Pulmonary artery endothelial cell (primary cell): ENCODE measurements at places on chromosomes 7 and 10.

- DNase-seq, result no peak
Observed at GRCh38 chr7:149718730-149719049, 54.7 kb downstream of the ZNF467 start.

DNA sequence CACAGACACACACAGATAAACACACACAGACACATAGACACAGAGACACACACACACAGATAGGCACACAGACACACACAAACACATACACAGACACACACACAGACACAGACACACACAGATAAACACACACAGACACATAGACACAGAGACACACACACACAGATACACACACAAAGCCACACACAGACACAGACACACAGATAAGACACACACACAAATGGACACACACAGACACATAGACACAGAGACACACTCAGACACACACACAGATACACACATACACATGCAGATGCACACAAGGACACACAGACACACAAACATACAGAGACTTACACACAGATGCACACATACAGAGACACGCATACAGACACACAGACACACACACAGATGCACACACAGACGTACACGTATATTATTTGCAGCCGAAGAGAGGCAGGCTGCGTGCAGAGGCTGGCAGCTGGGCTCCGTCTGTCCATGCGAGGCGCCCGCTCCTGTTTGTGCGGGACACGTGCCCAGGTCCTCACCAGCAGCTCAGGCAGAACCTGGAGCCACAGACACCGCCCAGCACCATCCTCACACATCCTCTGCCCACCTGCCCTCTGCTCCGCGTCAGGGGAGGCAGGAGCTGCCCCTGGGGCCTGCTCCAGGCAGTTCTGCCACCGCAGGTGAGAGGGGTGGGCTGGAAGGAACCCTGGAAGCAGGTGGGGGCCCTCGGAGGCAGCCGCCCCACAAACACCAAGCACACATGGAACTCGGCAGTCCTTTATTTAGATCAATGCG lies 1.2 kb downstream of the CALML5 start:
- DNase-seq, result no peak

DNA sequence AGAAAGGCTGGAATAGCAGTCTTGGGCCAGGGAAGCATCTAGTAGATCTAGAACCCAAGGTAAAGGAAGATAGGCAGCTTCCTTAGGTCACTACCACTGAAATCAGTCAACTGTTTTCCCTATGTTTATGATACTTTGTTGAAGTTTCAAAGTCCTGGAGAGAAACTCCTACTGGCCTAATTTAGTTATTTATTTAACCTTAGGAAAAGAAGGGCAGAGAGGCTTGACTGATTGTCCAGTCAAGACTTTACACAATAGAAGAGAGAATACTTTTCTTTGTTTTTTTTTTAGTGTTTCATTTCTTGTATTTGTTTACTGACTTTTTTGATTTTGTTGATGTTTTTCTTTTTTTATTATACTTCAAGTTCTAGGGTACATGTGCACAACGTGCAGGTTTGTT lies 138.9 kb upstream of the PHYHIPL start:
- no peak for DNase-seq

DNA sequence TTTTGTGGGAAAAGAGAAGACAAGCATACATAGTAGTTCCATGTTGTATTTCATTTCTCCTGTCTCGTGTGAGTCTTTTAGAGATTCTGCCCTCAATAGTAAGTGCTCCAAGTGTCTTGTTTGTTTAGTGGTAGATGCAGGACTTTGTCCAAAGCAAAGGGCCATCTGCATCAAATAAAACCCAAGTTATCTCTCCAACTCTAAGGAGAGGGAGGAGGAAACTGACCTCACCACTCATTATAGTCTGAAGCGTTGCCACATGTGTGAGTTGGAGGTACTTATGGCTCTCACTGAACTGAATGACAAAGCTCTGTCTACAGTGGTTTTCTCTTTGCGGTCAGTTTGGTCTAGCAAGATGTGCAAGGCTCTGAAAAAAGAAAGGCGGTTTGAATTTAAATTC lies 272.6 kb downstream of the DOCK4 start:
- no peak for DNase-seq

- DNase-seq, result no peak
Observed at GRCh38 chr10:120085096-120085796, 192.7 kb downstream of the SEC23IP start.

- no peak for DNase-seq
Observed at GRCh38 chr7:141362580-141363435, 188.4 kb upstream of the AGK start.

DNA sequence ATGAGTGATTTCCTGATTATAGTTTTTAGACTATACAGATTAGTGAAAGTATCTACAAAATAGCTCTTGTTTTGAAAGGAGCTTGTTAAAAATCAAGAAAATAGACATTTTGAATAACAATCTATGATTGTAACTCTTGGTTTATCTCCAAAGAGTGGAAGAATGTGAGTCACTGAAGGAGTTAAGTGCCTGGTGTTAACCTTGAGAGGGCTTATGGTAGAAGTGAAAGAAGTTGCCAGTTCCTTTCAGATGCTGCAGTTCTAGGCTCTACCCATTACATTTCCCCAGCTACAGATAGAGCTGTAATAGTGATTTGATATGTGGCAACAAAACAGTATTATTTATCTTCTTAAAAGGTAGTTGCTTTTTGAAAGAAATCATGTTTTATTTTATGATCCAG lies 12.7 kb downstream of the NRBF2 start:
- no peak for DNase-seq

GRCh38 chr10:84291384-84291783 lies 37.0 kb upstream of the CCSER2 start:
- no peak for DNase-seq
